Stimulated activated CD8-positive, alpha-beta memory T cell treated with anti-CD3 and anti-CD28 coated beads, Interleukin-15, amount 100 ng/mL, for 4 hours (primary cell): ENCODE measurements at places on chromosomes 16 and 17.

- no peak for DNase-seq
These were observed 43.3 kb upstream of the CBFA2T3 start for GRCh38 chr16:89020068-89020924.

- DNase-seq = no peak
These were observed 3.6 kb downstream of the EVI2B start for GRCh38 chr17:31310260-31310659.

DNA sequence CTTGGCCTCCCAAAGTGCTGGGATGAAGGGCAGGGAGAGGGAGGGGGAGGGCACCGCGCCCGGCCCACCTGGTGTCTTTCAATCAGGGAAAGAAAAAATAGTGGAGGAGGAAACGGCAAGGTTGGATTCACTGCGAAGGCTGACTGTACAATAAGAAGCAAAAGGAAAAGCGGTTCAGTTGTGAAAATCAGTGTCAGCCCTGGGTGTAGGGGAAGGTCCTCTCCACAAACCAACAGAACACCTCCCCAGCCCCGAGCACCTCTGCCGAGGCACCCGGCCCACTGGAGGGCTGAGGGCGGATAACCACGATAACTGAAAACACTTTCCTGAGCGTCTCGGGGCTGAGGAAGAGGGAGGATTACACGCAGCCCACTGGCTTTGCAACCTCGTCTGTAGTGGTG, 1.4 kb upstream of the SPG7 start:
- no peak for DNase-seq

- DNase-seq = no peak
These were observed 1.2 kb upstream of the GRB7 start for GRCh38 chr17:39736319-39737165.

- DNase-seq = no peak
These were observed 29.0 kb upstream of the KPNB1 start for GRCh38 chr17:47620503-47621245.

DNA sequence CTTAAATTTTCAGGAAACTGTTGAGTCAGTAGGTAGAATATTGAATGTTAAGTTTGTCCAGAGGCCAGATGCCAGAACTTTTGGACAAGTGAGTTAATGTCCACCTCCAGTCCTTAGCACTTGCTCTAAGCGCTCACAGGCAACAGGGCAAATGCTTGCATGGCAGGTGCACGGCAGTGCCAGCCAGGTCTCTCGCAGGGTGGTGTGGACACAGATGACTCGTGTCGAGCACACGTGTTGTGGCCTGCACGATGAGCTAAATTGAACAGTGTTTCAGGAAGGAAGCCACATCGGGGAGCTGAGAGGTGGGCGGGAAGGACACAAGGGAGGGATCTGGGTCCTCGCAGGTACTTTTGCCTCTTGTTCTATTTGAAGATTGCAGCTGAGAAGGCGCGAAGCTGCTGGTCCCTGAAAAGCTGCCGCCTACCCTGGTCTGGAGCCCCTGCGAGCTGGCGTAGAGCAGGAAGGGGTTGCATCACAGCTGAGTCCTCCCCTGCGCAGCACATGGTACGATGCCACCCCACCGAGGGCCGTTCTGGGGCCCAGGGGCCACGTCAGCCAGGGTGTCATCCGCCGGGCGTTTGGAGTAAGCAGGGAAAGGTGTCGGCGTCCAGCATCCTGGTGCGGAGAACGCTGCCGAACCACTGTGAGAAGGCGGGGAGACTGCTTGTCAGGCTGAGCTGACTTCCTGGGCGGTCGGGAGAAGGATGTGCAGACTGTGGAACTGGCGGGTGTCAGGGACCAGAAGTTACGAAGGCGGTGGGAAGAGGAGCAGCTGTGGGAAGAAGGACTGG, 6.3 kb downstream of the RAB40C start:
- no peak for DNase-seq

- DNase-seq = no peak
These were observed 8.1 kb upstream of the ZFPM1 start for GRCh38 chr16:88444826-88445582.

DNA sequence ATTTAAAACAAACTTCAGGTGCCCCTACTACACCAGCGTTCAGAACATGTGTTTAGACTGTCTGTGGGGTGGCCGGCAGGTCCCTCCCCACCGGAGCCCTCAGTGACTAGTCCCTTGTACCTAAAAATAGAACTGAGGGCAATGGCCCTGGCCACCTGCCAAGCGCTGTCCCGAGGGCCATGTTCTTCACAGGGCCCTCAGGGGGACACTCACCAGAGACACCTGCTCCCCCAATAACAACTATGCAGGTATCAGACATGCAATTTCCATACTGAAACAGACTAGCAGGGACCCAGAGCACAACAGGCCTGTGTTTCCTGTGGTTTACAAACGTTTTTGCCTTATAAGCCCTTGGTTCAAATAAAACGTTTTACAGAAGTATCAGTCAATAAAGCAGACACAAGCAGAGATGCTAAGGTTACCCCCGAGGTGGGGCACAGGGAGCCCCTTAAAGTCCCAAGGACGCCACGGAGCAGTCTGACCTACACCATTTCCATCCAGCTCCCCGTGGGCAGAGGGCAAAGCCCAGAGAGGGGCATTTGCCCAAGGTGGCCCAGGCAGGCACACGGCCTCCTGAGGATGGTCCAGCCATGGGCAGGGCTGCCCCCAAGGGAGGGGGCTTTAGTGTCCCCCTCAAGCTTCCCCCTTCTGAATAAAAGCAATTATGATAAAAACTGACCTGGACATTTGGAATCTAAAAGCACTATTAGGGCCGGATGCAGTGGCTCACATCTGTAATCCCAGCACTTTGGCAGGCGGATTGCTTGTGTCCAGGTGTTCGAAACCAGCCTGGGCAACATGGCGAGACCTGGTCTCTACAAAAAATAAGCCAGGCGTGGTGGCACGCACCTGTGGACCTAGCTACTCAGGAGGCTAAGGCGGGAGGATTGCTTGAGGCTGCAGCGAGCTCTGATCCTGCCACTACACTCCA, 896 bp upstream of the MYLK3 start:
- no peak for DNase-seq

DNA sequence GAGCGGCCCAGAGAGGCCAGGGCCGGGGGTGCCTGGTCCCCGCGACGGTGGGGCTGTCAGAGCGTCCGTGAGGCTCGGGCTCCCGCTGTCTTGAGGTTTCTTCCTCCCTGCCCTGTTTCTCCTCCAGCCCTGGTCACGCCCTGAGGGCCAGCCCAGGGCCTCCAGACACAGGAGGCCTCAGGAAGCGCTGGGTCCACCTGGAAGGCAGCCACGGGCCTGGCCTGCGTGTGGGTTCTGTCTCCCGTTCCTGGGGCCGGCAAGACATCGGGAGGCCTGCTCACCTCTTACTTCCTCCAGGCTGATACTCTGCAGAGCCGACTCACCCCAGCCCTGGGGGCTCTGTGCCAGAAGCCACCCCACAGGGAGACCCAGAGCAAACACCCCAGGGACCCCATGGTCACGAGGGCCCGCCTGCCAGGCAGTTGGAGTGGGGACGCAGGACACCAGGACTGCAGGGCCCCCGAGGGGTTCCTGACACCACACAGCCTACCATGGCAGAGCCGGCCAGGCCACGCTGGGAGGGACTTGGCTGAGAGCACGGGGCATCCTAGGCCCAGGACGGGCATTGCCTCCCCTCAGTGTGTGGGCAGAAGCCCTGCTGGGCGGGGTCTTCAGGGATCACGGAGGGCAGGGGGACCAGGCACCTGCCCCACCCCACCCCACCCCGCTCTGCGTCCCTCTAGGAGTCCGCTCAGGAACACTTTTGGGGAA, 18.9 kb upstream of the CACNA1H start:
- no peak for DNase-seq

DNA sequence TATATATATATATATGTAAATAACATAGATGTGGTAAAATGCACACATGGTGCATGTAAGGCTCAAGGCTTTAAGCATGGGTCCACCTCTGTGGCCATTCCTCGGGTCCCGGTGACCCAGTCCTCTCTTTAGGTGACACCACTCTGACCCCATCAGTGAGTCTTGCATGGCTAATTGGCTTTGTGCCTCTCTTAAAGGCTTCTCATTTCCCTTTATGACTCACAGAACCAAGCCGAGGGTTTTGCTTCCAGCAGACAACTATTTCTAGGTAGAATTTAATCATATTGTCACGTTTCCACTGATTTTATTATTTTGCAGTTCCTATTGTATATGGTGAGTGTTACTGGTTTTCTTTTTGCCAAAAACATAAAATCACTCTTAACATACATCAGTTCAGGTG, 59.7 kb downstream of the PLCG2 start:
- no peak for DNase-seq

DNA sequence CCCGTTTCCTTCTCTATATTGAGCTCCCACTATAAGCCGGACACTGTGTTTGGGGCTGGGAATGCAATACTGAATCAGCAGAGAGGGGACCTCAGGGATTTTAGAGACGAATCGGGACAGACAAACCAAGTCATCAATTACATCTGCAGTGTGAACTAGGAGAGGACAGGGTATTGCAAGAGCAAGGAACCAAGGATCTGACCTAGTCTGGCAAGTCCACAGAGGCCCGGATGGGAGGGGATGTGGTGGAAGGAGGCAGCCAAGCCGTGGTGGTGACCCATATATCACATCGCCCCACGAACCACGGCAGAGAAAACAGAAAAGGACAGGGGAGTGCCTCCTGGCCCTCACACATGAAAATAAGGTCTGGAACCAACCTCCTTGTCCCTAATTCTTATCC, 28.1 kb upstream of the NXPH3 start:
- DNase-seq = no peak

GRCh38 chr17:30422171-30422570, 43.4 kb downstream of the CPD start:
- no peak for DNase-seq

DNA sequence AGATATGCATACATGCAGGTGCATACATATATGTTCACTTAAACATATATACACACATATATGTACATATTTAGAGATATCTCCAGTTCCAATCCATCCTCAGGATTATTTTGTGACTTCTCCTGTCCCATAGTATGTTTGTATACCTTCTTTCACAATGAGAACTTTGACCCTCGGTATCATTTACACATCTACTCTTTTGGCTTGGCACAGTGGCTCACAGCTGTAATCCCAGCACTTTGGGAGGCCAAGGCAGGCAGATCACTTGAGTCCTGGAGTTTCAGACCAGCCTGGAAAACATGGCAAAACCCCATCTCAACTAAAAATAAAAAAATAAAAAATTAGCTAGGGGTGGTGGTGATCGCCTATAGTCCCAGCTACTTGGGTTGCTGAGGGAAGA, 148.1 kb upstream of the CCL2 start:
- DNase-seq = no peak

GRCh38 chr16:17511340-17511739, 40.6 kb upstream of the XYLT1 start:
- no peak for DNase-seq

DNA sequence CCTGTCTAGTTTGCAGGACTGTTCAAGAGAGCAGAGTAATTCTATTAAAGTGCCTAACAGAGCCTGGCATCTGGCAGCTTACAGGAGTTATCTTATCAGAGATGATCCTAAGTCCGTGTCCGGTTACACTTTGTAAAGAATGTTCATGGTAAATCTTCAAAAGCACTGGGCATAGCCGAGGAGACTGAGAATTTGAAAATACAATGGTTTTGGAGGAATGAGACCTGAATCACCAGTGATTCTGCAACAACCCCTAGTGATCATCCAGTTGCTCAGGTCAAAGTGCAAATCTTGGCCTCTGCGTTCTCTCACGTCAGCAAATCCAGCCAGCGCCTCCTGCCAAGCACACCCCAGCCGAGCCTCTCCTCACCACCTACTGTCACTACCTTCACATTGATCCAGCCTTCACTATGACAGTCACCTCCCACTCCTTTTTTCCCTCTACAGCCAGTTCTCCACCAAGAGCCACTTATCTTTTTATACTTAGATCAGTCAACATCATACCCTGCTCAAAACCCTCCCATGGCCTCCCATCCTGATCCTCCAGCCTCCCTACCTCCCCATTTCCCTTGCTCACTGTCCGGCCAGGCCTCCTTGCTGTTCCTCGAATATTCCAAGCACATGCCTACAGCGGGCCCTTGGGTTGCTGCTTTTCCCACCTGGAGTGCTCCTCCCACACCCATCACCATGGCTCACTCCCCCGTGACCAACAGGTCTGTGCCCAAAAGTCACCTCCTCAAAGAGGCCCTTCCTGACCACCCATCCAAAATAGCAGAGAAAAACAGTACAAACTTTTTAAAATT, 57.4 kb upstream of the ERN1 start:
- DNase-seq = no peak

- no peak for DNase-seq
These were observed 405.9 kb downstream of the SOX9 start for GRCh38 chr17:72526769-72527168.

DNA sequence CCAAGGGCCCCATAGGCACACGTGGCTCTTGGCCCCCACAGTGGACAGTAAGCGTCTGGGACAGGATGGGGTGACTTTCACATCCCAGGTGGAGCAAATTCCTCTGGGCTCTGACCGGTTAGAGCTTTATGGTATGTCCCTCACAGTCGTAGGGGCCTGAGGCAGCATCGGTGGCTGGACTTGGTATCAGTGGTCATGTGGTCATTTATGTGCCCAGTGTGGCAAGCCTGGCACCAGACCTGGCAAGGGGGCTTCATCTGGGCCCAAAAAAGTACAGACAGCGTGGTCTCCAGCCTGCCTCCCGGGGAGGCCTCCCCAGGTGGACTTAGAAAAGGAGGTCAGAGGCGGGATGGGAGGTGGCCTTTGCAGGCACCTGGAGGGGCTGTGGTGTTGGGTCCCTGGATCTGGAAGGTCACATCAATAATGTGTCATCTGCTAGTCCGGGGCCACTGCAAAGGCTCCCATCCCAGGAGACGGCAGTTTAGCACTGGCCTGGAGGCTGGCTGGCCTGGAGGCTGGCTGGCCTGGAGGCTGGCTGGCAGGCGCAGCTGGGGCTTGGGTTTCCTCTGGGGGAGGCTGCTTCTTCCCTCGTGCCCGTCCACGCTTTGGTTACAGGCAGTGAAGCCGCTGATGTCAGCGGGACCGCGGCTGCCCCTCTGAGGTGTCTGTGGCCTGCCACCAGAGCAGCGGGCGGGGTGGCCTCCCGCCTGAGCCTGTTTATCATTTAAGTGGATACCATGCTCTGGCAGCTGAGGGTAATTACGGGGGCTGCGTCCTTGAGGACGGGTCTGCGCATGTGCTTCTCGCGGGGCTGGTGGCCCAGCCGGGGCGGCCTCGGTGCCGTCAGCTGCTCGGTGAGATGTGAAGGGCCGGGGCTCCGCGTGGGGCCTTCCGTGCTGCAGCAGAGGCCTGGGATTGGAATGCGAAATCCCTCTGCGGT, 20.7 kb upstream of the CBX4 start:
- no peak for DNase-seq
